Forelimb muscle (tissue), 1 donor: ENCODE measurements at places on chromosomes 11 and 22. TPM values are rescaled to one million over a fixed set of nuclear protein-coding genes. Genes with fewer than 3 reads are reported as not detected.

DNA sequence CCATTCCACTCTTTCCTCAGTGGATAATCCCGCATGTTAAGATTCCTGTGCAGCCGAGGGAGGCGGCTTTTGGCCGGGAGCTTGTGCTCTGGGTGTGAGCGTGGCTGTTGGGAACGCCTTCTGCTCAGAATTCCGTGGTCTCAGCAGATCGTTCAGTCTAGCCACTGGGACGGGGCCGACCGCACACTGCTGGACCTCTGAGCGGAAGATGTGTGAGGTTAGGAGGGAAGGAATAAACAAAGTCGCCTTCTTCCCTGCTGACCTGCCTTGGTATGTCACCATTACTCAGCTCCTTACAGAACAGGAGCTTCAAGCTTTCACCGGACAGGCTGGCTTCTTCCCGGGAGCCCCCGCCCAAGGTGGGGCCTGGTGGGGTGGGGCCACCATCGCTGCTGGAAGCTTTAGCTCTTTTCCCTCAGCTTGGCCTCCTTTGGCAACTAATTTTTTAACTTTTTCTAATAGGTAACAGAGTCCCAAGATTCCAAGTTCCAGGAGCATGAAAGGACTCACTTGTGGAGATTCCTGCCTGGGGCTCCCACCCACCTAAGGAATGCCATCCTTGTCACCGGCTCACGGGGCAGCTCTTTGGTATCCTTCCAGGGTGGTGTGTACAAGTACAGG lies 22.5 kb upstream of the SEPTIN5 start:
- no peak for DNase-seq

DNA sequence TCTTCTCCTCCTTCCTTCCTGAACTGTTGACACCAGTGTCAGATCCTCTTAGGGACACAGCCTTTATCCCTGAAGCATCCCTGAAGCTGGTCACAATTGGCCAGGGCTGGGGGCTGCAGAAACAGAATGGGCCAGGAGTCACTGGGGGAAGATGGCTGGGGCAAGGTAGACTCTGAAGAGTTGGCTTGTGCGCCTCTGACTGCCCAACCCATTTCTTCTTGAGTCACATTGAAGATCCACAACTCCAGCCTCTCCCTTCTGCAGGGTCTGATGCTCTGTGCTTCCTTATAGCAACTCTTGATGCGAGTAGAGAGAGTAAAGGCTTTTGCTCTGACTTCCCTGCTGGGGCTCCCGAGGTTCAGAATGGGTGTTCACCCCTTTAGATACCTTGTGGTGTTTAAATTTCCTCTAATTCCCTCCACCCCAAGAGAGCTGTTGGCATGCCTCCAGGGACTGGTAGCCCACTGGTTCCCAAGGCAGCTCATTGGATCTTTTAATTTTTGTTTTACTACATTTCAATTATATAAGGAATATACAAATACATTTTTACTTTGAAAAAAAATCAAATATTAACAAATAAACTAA lies 13.4 kb downstream of the PRDM11 start:
- DNase-seq = no peak

GRCh38 chr11:16430674-16431073 lies 74.3 kb upstream of the SOX6 start:
- DNase-seq = no peak

DNA sequence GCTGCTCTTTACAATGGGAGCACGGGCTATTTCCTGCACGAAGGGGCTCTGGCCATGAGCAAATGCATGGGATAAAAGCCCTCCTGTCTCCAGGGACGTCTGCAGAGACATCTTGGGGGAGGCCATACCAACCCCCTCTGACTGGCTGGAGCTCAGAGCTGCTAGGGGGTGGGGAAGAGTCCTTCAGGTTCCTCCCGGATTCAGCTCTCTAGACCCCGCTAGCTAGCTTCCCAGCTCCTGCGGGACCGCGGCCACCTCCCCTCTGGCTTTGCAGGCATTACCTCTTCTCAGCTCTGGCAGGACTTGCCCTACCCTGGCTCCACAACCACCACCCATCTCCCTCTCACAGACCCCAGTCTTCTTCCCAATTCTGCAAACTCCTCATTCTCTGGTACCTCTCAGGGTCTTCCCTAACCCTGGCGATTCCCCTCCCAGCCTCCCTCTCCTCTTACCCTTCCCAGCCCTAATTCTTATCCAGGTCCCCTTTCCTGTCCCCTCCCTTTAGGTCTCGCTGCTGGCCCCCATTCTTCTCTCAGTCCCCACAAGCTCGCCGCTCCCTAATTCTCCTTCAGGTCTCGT lies 802 bp downstream of the SYT13 start:
- DNase-seq = no peak

GRCh38 chr11:64687643-64688533 lies 35.1 kb downstream of the NRXN2 start:
- no peak for DNase-seq

- no peak for DNase-seq
Observed at GRCh38 chr11:126722956-126723664, 277.5 kb downstream of the KIRREL3 start.

- peak; percentile 17 for DNase-seq
Observed at GRCh38 chr11:104451197-104451893, 287.4 kb upstream of the PDGFD start.

DNA sequence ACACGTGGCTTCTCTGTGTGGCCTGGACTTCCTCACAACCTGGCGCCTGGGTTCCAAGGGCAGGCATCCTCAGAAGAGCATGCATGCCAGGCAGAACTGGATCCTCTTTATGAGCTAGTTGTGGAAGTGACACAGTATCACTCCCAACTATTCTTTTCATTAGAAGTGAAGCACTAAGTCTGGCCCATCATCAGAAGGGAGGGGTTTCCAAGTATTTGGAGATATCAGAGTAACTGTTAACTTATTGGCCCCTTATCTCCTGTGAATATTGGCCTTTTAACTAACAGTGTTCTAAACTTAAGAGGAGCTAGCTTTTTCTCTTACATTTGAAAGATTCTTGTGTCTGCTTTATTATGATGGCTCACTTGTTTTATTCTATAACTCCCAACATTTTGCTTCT lies 35.5 kb downstream of the FDX1 start:
- no peak for DNase-seq

MPPED2 gene
- 6.5 TPM for polyA plus RNA-seq

OR5D18 gene
- polyA plus RNA-seq = not detected

MS4A6E gene
- polyA plus RNA-seq = not detected
